ENCODE measurements at places on chromosomes 3 and 15.

GRCh38 chr15:79977431-79978054 is 6.5 kb upstream of the BCL2A1 start:
- no peak for DNase-seq

DNA sequence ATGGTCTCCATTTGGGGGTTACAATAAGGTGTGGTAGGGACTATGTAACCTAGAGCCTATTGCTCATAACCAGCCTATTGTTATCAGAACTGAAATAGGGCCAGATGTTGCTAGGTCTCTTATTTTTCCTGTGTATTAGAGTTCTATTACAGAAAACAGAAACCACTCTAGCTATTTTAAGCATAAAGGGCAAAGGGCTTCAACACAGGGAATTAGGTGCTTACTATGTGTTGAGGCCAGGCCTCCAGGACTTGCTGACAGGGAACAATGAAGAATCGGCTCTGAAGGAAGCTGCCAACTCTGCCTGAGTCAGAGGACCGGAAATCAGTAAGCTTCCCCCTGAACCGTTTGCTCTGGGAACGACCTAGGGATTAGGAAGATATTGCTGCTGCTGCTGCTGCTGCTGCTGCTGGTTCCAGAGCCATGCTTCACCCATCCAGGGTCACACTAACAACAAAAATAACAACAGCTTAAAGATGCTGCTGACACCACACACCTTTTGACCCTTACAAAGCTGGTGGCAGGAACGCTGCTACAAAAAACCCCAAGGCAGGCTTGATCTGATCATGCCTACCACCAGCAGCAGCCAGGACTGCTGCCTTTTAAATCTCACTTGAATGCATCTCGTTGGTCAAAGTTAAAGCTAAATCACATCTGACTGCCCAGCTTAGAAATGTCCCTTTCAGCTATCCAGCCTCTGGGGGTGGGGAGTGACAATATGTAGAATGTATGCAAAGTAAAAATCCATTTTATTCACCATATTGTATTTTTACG is 276.9 kb upstream of the IL12A start:
- DNase-seq = peak; percentile 31

GRCh38 chr15:91021516-91022074 is 799 bp downstream of the VPS33B start:
- DNase-seq = no peak

- no peak for DNase-seq
Measured at GRCh38 chr3:71541313-71541712, 42.2 kb downstream of the FOXP1 start.

DNA sequence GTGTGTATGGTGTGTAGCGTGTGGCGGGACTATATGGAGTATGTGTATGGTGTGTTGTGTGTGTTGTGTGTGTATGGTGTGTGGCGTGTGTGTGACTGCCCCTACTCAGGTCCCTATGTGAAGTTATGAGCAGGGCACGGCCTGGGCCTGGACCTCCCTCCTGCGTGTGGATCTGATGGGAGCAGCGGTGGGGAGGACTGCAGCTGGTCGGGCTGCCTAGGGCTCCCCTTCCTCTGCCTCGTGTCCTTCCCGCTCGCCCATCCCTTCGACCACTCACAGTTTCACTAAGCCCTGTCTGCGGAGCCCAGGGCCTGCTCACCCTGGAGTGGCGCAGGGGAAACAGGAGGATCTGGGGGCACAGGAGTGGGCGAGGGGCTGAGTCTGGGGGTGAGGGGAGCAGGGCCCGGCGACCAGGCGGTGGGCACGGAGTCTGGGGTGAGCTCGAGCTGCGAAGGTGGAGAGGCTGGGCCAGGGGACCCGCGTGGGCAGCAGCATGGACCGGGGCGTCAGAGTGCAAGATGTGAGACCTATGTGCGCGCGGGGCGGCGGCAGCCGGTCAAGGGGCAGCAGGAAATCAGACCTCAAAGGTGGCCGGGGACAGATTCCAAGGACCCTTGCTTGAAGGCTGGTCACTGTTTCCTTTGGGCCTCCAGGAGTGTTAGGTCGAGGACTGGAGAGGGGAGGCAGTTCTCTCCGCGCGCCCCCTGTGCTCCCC is 26.6 kb downstream of the GABRA5 start:
- DNase-seq = no peak

DNA sequence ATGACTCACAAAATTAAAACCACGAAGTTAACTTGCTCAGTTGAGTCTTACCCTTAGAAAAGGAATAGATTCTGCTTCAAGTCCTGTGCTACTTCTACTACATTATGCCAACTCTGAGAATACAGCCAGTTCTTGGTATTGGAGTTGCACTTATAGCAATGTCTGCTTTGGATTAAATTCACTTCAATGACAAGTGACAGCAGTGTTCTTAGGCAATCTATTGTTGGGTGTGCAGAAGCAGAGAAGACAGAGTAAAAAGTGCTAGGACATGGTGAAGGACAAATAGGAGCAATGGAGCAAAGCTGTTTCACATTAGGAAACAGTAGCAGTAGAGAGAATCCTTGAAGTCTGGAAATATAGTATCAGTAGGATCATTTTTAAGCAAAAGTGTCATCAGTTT is 713.1 kb downstream of the SI start:
- no peak for DNase-seq
